Naive thymus-derived CD4-positive, alpha-beta T cell (primary cell): ENCODE measurements at places on chromosomes 4 and X. TPM values are rescaled to one million over a fixed set of nuclear protein-coding genes. Genes with fewer than 3 reads are reported as not detected.

FGF13 gene
- not detected in 2 replicates for total RNA-seq

VCX3B gene
- not detected in 2 replicates for total RNA-seq

CD38 gene
- total RNA-seq = 5.6 TPM

ATXN3L gene
- total RNA-seq = not detected

F11 gene
- total RNA-seq = not detected

TBC1D25 gene
- total RNA-seq = 19.8 and 20.2 TPM in 2 replicates

DCAF16 gene
- 85.1 TPM for total RNA-seq

FDCSP gene
- total RNA-seq = not detected

HAND2 gene
- total RNA-seq = not detected

SPACA5 gene
- total RNA-seq = not detected

GRCh38 chr4:13953083-13953482, 325.6 kb upstream of the BOD1L1 start:
- H3K4me1 ChIP-seq = no peaks in the 10 kb centered on the region
- H3K27me3 ChIP-seq = no peaks in the 10 kb centered on the region
- no peak overlapping the region for H3K27ac ChIP-seq
- DNase-seq = no peak
- no peaks in the 10 kb centered on the region for H3K36me3 ChIP-seq

DNA sequence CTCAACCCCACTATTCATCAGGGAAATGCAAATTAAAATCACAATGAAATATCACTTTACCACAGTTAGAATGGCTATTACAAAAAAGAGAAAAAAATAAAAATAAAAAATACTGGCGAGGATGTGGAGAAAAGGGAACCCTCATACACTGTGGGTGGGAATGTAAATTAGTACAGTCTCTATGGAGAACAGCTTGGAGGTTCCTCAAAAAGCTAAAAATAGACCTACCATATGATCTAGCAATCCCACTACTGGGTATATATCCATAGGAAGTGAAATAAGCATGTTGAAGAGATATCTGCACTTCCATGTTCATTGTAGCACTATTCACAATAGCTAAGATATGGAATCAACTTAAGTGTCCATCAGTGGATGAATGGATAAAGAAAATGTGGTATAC, 50.5 kb upstream of the PAGE1 start:
- no peak overlapping the region for H3K4me3 ChIP-seq
- DNase-seq = no peak
- no peaks in the 10 kb centered on the region for H3K4me1 ChIP-seq
- no peaks in the 10 kb centered on the region for H3K27me3 ChIP-seq
- H3K27ac ChIP-seq = no peak overlapping the region

- H3K36me3 ChIP-seq = no peaks in the 10 kb centered on the region
- H3K27ac ChIP-seq = no peak overlapping the region
- peaks cover 4% of the 10 kb centered on the region for H3K27me3 ChIP-seq
- no peak overlapping the region for H3K4me3 ChIP-seq
Measured at GRCh38 chr4:10701702-10702460, 17.3 kb upstream of the CLNK start.

DNA sequence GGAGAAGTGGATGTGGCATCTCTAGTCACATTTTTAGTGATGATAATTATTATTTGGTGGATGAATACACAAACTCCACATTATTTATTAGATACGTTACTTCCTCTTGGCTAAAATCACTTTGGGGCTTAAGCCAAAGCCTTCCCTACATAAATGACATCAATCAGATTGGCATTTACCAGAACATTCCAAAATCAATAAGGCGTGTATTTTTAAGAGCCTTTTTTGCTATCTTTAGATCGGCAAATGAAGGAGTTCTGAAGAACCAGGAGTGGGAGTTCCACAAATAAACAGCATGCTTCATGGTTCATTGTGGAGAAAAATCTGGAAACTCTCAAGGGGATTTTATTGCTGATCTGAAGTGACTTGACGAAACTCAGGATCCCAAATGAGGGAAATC, 89.7 kb downstream of the AMELX start:
- no peak overlapping the region for H3K4me3 ChIP-seq
- no peak for DNase-seq
- no peak overlapping the region for H3K27ac ChIP-seq
- H3K36me3 ChIP-seq = no peaks in the 10 kb centered on the region

DNA sequence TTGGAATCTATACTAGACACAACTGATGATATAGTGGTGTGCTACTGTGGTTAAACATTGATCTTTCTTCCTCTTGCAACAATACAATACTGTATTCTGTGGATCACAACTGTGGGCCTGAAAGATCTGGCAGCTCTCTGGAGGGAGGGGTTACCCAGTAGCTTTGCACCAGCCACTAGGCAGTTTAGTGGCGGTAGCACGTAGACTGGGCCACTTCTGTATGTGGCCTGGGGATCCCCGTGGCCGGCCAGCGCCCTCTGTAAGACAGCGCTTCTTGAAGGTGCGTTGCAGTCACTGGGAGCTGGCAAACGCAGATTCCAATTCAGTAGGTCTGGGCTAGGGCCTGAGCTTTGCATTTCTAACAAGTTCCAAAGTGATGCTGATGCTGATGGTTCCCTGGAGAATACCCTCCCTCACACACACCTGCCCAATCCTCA, 168.6 kb downstream of the MGST2 start:
- H3K36me3 ChIP-seq = no peaks in the 10 kb centered on the region
- no peak overlapping the region for H3K4me3 ChIP-seq
- no peak overlapping the region for H3K27ac ChIP-seq
- no peak for DNase-seq
- H3K27me3 ChIP-seq = no peaks in the 10 kb centered on the region
- H3K4me1 ChIP-seq = no peaks in the 10 kb centered on the region

GRCh38 chr4:154559494-154560418, 3.1 kb upstream of the FGB start:
- no peak overlapping the region for H3K4me3 ChIP-seq
- no peaks in the 10 kb centered on the region for H3K4me1 ChIP-seq

DNA sequence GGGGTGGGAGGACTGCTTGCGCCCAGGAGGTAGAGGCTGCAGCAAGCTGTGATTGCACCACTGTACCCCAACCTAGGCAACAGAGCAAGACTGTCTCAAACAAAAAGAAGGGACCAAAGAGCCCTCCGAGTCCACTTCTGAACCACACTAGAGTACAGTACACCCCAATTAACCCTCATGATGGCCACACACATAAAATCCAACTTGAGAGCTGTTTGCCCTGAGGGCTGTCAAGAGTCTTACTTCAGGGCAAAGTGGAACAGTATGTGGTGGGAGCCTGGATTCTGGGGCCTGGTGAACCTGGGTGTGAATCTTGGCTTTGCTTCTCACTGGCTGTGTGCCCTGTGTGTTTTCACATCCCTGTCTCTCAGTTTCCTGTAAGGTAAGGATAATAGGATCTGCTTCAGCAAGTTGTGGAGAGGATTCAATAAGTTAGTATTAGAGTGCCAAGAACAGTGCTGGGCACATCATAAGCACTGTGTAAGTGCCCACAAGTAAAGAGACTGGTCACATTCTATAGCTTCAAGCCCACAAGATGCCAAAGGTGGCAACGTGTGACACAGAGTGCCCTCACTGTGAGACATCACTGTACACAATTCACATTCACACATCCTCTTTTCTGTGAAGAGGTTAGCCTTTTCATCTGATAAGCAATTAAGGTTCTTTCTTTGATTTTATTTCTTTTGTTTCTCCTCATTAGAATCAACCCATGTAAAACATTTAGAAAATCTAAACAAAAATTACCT, 52.1 kb downstream of the LEF1 start:
- H3K27me3 ChIP-seq = no peaks in the 10 kb centered on the region
- H3K4me3 ChIP-seq = peak overlapping the region; percentile 19
- H3K4me1 ChIP-seq = peaks cover 72% of the 10 kb centered on the region

- no peaks in the 10 kb centered on the region for H3K27me3 ChIP-seq
- H3K27ac ChIP-seq = no peak overlapping the region
- peaks cover 42% of the 10 kb centered on the region for H3K36me3 ChIP-seq
- no peak overlapping the region for H3K4me3 ChIP-seq
Measured at GRCh38 chr4:118739022-118739713, 54.0 kb downstream of the METTL14 start.

GRCh38 chr4:12963291-12963690, 520.8 kb downstream of the RAB28 start:
- no peak overlapping the region for H3K27ac ChIP-seq
- DNase-seq = no peak
- no peak overlapping the region for H3K4me3 ChIP-seq
- H3K36me3 ChIP-seq = no peaks in the 10 kb centered on the region

DNA sequence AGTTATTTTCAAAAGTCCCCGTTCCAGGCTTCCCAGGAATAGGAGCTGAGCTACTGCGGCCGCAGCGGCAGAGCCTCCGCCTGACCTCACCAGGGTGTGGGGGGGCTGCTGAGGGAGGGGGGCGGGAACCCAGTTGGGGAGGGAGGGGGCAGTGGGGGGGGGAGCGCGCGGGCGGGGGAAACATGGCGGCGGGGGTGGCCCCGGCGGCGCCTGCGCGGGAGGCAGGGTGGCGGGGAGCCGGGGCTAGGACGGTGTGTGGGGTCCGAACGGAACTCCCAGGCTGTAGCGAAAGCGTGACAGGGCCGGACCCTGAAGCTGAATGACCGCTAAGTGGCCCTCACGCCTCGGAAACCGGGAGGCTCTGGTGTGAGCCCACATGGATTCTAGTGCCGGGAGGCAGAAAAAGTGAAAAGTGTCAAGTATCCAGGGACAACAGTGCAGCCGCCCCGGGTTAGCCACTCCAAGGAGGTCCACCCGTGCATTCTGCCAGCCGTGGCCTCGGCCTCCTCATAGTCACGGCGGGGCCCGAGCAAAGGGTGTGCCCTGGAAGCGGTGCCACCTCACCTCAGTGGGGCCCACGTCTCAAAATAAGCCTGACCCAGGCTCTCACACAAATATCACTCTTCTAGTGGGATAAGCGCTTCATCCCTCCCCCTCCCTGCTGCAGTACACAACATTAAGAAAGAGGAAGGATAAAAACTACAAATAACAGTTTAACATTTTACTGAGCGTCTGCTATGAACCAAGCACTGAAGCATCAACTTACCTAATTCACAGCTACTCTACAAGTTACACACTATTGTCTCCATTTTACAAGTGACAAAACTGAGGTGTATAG, at the start of gene KLHL13:
KLHL13 (minus strand) TSS at position 98 of the 838 bp plus-strand sequence. CDS start 88,337 bp downstream, outside the sequence.
- H3K27ac ChIP-seq = no peak within 1 kb of the TSS
- H3K4me1 ChIP-seq = no peaks in the 10 kb centered on the region
- H3K4me3 ChIP-seq = peak within 1 kb of the TSS; percentile 41
- no peaks in the 10 kb centered on the region for H3K27me3 ChIP-seq
- peak; percentile 20 for DNase-seq
- H3K36me3 ChIP-seq = no peaks in the 10 kb centered on the region

DNA sequence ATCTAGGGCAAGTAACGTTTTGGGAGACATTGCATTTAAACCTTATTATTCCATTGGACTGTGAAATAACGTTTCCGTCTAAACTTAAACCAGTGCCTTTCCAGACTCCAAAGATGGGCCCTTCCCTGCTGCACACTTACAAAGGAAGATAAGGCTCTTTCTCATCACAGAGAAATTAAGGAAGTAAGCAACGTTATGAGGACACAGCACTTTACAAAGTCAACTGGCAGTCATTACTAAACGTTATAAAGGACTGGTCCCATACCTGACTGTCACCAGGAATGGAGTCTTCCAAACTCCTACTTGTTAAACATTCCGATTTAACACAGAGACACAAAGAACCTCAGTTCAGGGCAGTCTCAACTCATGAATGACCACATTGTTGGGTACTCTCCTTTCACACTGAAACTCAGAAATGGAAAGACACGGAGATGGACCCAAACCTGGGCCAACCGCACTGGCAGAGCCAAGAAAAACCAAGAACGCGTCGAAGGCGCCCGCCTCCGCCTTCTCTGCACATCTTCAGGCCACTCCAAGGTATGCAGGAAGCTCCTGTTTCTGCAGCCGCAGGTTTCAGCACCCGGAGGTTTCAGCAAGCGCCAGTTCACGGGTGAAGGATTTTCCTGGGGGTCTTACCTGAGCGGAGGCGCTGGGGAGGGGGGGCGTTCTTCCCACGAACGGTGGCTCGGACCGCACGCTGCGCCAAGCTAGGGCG, 670 bp downstream of the PAPSS1 start:
- H3K4me3 ChIP-seq = peak overlapping the region; percentile 88
- DNase-seq = no peak
- H3K4me1 ChIP-seq = peaks cover 12% of the 10 kb centered on the region
- H3K36me3 ChIP-seq = no peaks in the 10 kb centered on the region
- no peaks in the 10 kb centered on the region for H3K27me3 ChIP-seq
- peak overlapping the region; percentile 78 for H3K27ac ChIP-seq

DNA sequence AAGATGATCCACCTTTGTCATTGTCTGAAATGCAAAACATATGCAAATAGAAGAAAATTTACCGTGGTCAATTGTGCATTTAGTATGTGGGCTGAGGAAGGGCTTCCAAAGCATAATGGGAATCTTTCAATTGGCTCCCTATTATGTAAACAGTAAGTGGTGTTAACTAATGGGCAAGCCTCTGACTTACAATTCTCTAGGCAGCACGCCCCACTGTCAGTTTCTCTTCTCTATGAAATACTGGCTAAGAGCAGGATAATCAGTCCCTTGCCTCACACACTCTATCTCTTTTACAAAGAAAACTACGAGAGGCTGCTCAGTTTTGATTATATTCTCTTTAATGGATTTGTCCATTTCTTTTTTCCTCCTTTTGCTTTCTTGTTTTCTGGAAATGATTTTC, 1272.6 kb downstream of the PCDH19 start:
- H3K4me3 ChIP-seq = no peak overlapping the region
- DNase-seq = no peak
- no peak overlapping the region for H3K27ac ChIP-seq
- H3K36me3 ChIP-seq = no peaks in the 10 kb centered on the region

GRCh38 chr4:42350611-42351182, 46.6 kb upstream of the SHISA3 start:
- DNase-seq = no peak
- no peak overlapping the region for H3K4me3 ChIP-seq
- no peaks in the 10 kb centered on the region for H3K4me1 ChIP-seq
- no peak overlapping the region for H3K27ac ChIP-seq

GRCh38 chr4:3462790-3463415, at the start of gene DOK7:
Gene DOK7 (plus strand): TSS chr4:3463306. CDS start chr4:3463376, 70 bp downstream.
- no peak for DNase-seq
- H3K27me3 ChIP-seq = no peaks in the 10 kb centered on the region
- no peaks in the 10 kb centered on the region for H3K36me3 ChIP-seq
- no peaks in the 10 kb centered on the region for H3K4me1 ChIP-seq

DNA sequence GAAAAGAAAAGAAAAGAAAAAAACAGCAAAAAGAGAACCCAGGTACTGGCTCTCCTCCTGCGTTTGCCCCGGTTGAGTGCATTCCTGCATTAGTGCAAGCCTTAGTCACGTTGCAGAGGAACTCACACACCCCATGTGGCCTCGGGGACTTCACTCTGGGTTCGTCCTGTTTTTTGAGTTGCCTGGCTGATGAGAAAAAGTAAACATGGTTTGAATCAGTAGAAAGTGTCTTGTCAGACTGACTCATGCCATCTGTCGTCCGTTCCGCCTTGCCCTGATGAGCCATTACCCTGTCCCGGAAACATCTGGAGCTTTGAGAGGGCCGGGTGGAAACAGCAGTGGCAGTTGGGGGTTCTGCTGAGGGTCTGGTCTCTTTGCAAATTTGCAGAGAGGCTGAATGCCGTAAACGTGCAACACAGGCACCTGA, 16.3 kb downstream of the CD99 start:
- DNase-seq = no peak
- H3K27ac ChIP-seq = no peak overlapping the region

- DNase-seq = no peak
- no peak overlapping the region for H3K27ac ChIP-seq
- H3K36me3 ChIP-seq = no peaks in the 10 kb centered on the region
- H3K27me3 ChIP-seq = no peaks in the 10 kb centered on the region
Measured at GRCh38 chrX:120271218-120271617, 20.6 kb downstream of the ZBTB33 start.

GRCh38 chr4:186953599-186954260, 230.1 kb upstream of the FAT1 start:
- H3K27me3 ChIP-seq = no peaks in the 10 kb centered on the region
- no peak overlapping the region for H3K4me3 ChIP-seq
- DNase-seq = no peak
- no peaks in the 10 kb centered on the region for H3K36me3 ChIP-seq
- H3K27ac ChIP-seq = no peak overlapping the region
